Stimulated activated CD4-positive, alpha-beta T cell treated with anti-CD3 and anti-CD28 coated beads, Interleukin-4, amount 100 ng/mL, for 1 hour (primary cell): ENCODE measurements at places on chromosomes 7 and 10.

- DNase-seq = no peak
Observed at GRCh38 chr7:2751086-2751485, 63.1 kb downstream of the AMZ1 start.

- DNase-seq = no peak
Observed at GRCh38 chr7:66265566-66265965, 60.4 kb downstream of the TPST1 start.

DNA sequence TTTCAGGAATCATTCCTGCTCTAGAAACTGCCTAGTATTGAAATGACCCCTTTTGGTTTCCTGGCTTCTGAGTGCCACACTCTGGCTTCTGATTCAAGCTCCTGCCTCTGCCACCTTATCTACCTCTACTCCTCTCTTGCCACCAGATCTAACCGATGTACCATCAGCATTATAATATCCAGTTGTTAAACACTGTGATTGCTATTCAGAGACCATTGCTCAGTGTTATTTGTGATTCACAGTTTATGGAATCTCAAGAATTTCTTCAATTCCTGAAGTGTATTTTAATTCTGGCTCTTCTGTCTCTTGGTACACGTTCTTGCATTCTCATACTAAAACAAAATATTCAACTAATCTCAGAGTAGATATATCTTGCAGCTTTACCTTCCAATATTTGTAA is 88.7 kb downstream of the DYNC1I1 start:
- no peak for DNase-seq

GRCh38 chr7:36404639-36405408 is 15.2 kb downstream of the ANLN start:
- DNase-seq = no peak

GRCh38 chr7:144489504-144489903 is 86.0 kb upstream of the NOBOX start:
- no peak for DNase-seq

DNA sequence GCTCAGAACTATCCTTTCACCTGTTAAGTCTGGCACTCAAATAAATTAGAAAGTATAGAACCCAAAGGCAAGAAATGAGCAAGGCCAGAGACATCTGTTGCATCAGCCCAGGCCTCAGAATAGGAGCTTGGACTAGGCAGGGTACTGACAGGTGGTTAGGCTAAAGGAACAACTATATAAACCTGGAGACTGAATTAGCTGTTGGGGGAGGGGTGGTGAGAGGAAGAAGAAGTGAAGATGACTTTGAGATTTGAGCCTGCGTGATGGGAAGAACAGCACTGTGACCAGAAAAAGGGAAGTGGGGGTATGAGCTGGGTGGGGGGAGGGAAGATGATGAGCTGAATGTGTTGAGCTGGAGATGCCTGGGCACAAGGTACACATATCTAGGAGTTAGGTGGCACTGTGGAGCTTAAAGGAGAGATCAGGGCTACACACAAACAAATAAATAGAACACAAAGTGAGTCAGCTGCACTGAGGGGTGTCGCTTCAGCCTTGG is 244.7 kb downstream of the PTEN start:
- no peak for DNase-seq

- no peak for DNase-seq
Observed at GRCh38 chr7:47720141-47720906, 138.4 kb upstream of the TNS3 start.

DNA sequence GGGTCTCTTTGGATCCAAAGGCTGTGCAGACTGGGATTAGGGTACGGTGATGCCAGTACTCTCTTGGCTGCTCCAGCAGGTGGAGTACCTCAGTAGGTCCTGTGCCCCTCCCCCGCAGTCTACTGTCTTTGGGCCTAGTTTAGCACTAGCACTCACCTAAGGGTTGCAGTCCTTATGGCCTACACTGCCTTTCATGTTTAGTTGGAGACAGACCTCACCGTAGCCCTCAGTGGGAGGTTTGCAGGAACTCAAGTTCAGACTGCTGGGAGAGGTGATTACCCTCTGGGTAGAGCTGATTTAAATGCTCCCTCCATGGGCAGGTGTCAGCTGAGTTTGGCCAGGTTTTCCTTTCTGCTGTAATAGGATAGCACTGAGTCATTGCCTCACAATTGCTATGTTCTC is 210.8 kb upstream of the TMEM196 start:
- DNase-seq = no peak

DNA sequence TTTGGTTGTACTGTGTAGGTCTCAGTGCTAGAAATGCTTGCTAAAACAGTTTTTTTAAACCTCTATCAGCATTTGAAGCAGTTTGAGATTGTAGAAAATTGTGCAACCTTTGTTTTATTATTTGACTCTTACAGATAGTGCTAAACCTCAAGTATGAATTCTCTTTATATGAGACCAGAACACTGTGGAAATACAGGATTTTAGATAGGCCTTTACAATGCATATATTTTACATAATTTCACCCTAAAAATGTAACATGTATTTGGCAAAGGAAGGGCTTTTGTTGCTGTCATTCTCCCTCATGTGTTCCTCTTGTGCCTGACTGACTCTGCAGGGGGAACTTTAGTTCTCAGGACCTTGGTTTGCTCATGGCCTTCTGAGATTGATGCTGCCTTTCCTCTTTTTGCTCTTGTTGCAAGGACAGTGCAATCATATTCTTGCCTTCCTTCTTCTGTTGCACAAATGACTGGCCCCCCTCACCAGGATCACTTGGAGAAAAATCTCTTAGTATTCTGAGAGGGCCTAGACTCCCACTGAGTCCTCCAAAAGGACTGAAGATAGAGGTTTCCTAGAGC is 188.7 kb downstream of the PPP1R9A start:
- no peak for DNase-seq

DNA sequence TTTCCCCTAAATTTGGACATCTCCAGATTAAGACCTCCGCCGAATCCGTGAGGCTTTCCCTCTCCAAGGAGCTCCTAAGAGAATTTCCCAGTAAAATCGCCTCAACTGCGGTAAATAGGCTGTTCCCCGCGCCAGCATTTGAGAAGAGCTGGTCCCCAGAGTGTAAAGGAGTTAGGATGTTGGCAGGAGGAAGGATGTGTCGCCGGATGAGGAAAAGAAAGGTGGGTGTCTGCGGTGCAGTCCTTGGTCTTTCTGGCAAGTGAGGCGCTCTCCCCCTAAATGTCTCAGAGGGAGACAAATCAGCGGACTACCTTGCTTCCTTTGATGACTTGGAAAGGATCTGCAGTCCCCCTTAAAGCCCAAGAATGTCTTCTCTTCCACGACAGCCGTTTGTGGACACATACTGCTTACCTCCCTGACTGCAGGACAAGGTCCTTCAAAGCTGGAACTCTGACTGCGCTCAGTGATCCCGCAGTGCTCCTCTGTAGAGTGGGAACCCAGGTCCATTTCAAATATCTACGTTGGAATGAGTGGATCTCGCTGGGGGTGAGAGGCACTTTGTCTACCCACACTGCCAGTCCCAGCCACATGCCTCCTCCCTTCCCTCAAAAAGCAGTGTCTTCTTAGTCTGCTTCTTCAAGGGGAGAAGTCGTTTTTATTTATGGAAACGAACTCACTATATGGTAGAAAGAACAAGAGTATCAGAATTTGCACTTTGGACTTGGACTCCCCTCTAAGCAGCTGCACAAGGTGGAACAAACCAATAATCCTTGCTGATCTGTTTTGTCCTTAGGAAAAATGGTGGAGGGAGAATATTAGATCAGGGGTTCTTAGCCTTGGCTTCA is 1.1 kb upstream of the DLG5 start:
- DNase-seq = no peak

DNA sequence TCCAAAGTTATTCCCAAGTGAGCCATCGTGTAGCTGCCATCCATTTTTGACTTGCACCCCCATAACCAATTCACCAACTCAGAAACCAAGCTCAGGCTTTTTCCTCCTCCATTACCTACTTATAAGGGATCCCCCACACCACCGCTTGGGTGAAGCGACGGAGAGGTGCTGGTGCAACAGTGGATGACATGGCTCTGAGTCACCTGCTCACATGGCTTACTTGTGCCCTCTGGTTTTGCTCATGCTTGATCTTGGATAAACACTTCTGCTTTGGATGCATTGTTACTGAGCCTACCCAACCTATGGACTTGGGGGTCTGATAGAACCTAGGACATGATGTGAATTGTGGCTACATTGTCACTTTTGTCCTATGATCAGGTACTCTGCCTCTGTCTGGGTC is 12.0 kb upstream of the AKR1B1 start:
- no peak for DNase-seq

GRCh38 chr7:55223023-55223422 is 142.1 kb upstream of the LANCL2 start:
- DNase-seq = no peak

DNA sequence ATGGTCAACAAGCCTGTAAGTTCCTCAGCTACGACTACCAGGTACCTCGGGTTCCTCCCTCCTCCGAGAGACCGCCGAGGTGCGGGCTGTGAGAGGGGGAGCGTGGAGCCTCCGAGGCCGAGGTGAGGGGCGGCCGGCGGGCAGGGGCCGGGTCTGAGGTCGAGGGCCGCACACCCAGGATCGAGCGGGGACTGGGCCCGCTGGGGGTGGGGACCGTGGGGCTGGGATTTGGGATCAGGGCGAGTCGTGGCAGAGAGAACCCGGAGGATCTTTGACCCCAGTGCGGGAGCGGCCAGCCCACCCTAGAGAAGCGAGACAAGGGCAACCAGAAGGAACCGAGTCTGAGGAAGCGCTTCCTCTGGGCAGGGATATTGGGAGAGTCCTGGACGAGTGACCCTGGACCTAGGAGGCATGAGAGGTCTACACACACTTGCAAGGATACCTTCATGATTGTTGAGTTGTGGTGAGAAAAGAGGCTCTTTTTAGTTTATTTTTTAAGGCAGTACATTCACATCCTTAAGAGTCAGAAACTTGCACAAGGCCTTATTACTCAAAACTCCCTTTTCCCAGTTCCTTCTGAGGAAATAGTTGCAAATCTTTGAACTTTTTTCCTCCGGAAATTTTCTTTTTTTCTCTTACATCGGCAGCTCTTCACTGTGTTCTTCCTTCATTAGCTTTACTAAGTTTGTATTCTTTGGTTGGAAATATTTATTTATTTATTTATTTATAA is 395 bp downstream of the ZNF487 start:
- DNase-seq = no peak

- DNase-seq = peak; percentile 34
Observed at GRCh38 chr10:117165538-117166417, 27.7 kb upstream of the VAX1 start.

GRCh38 chr10:93165367-93165766 is 91.7 kb downstream of the CYP26A1 start:
- no peak for DNase-seq

- no peak for DNase-seq
Observed at GRCh38 chr7:139709485-139709884, 68.3 kb downstream of the HIPK2 start.

DNA sequence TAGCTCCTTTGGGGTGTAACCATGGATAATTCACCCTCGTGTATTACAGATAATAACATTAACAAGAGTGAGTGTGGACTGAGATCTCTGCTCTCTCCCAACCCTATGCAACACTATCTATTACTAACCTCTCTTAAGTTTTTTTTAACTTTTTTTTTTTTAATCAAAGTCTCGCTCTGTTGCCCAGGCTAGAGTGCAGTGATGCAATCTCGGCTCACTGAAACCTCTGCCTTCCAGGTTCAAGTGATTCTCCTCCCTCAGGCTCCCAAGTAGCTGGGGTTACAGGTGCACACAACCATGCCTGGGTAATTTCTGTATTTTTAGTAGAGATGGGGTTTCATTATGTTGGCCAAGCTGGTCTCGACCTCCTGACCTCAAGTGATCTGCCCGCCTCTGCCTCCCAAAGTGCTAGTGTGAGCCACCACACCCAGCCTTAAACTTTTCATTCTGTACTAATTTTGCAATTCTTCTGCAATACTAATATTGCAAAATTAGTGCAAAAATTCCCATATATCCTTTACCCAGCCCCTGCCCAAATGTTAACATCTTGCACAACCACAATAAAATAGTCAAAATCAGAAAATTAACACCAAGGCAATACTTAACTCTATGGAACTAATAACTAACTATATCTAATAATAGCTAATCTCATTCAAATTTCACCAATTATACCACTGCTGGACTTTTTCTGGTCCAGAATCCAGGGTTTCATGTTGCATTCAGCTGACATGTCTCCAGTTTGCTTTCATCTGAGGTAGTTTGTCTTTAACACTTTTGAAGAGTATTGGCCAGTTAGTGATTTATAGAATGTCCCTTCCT is 66.5 kb upstream of the TCF7L2 start:
- no peak for DNase-seq

GRCh38 chr10:101061624-101062231 is at the start of gene KAZALD1:
Gene KAZALD1, plus strand, starts transcription at chr10:101061989. Its CDS starts 604 bp downstream, at chr10:101062593.
- no peak for DNase-seq

DNA sequence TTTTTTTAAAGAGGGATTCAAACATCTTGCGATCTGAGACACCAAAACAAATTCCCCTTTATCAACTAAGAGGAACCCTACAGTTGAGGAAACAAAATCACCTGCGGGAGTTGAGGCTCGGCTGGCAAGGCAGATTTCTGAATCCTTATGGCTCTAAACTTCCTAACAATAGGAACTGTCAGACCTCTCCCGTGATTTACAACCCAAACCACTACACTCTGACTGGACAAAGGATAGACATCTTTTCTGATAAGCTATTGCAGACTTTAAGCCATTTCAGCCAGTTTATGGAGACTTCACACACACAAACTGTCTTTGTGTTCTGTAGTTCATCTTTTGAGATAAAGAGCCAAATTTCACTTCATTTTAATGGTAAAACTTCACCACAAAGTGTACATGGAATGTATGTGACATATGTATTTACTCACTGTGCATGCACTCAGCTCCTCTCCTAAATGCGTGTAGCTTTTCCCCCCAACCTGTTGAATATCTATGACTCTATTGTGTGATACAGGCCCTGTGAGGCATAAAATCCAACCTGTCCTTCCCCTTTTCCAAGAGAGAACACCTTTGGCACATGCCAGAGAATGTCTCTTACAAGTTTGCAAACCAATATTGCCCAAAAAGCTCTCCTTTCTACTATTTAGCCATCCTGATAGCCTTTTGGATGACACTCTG is 15.4 kb upstream of the TSPAN13 start:
- no peak for DNase-seq

- no peak for DNase-seq
Observed at GRCh38 chr10:132645630-132646442, 108.2 kb downstream of the INPP5A start.
